Stimulated activated CD4-positive, alpha-beta T cell treated with anti-CD3 and anti-CD28 coated beads, Interleukin-2, amount 100 ng/mL, for 24 hours (primary cell): ENCODE measurements at places on chromosomes 11 and 22.

DNA sequence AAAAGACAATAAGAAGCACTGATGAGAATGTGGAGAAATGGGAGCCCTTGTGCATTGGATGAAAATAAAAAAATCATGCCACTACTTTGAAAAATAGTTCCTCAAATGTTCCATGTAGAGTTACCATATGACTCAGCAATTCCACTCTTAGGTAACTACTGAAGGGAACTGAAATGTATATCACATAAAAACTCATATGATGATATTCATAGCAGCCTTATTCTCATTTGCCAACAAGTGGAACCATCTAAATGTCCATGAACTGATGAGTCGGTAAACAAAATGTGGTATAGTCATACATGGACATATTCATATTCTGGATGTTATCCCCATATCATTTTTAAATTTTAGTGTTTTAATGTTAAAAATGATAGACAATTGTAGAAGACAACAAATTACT is 3.5 kb downstream of the KRTAP5-9 start:
- no peak for DNase-seq

- no peak for DNase-seq
These were observed 11.9 kb downstream of the L3MBTL2 start for GRCh38 chr22:41216984-41217383.

- DNase-seq, result no peak
These were observed 22.4 kb upstream of the MOB2 start for GRCh38 chr11:1508986-1509385.

GRCh38 chr11:119093942-119094815 is 7.5 kb downstream of the DPAGT1 start:
- DNase-seq, result peak; percentile 53
